SK-N-SH (cell line): ENCODE measurements at places on chromosomes 7 and 10. TPM values are rescaled to one million over a fixed set of nuclear protein-coding genes. Genes with fewer than 3 reads are reported as not detected.

SYT15B gene
- not detected in 2 replicates for polyA plus RNA-seq

RAB19 gene
- polyA plus RNA-seq = not detected in 2 replicates

PNLIPRP2 gene
- polyA plus RNA-seq = not detected in 2 replicates

PSMA2 gene
- 101 and 132 TPM in 2 replicates for polyA plus RNA-seq

METTL27 gene
- 2.9 and 3.1 TPM in 2 replicates for polyA plus RNA-seq

VIPR2 gene
- polyA plus RNA-seq = 0.02 TPM in 1 of 2 replicates, not detected in the other

NRCAM gene
- 1.1 and 5.1 TPM in 2 replicates for polyA plus RNA-seq

ELFN1 gene
- 0.05 and 0.06 TPM in 2 replicates for polyA plus RNA-seq

COL17A1 gene
- polyA plus RNA-seq = 0.06 and 0.12 TPM in 2 replicates

TMEM229A gene
- polyA plus RNA-seq = 0.35 and 0.88 TPM in 2 replicates

PRKG1 gene
- polyA plus RNA-seq = 4.1 and 4.3 TPM in 2 replicates

ZNF736 gene
- 4.0 and 7.3 TPM in 2 replicates for polyA plus RNA-seq

ZNF804B gene
- polyA plus RNA-seq = not detected in 2 replicates

PYROXD2 gene
- polyA plus RNA-seq = 26.5 and 26.7 TPM in 2 replicates

PRKAR1B gene
- polyA plus RNA-seq = 50.5 and 63.7 TPM in 2 replicates

TCAF2 gene
- 19.5 and 23.3 TPM in 2 replicates for polyA plus RNA-seq

PON3 gene
- not detected in 2 replicates for polyA plus RNA-seq
